Mucosa of descending colon (tissue), 3 donors: ENCODE measurements at places on chromosomes 2 and 18. TPM values are rescaled to one million over a fixed set of nuclear protein-coding genes. Genes with fewer than 3 reads are reported as not detected.
A peak's percentile ranks its signal among the peaks of the same experiment; 100 is the strongest.

GRCh38 chr2:152532241-152532640 lies 185.0 kb downstream of the PRPF40A start:
- no peak for DNase-seq

DNA sequence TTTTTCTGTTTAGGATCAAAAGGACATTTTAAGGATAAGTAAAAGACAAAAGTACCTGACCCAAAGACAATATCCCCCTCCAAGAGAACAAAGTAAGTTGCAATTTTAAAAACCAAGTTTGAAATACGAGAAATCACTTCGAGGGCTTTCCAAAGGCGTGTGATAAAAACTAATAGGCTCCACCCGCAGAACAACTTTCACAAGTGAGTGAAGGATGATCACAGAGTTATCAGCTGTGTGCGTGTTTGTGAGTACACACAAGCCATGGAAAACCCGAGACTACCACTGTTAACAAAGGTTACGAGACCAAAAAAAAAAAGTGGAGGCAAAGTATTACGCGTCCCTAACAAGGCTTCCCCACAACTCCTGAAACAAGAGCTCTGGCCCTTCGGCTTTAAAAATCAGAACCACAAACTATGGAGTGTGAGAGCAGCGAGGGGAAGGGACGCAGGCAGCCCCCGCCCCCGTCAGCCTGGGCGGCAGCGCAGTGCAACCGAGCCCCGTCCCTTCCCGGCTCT lies 719 bp downstream of the SMAD2 start:
- DNase-seq = peak; percentile 38

DNA sequence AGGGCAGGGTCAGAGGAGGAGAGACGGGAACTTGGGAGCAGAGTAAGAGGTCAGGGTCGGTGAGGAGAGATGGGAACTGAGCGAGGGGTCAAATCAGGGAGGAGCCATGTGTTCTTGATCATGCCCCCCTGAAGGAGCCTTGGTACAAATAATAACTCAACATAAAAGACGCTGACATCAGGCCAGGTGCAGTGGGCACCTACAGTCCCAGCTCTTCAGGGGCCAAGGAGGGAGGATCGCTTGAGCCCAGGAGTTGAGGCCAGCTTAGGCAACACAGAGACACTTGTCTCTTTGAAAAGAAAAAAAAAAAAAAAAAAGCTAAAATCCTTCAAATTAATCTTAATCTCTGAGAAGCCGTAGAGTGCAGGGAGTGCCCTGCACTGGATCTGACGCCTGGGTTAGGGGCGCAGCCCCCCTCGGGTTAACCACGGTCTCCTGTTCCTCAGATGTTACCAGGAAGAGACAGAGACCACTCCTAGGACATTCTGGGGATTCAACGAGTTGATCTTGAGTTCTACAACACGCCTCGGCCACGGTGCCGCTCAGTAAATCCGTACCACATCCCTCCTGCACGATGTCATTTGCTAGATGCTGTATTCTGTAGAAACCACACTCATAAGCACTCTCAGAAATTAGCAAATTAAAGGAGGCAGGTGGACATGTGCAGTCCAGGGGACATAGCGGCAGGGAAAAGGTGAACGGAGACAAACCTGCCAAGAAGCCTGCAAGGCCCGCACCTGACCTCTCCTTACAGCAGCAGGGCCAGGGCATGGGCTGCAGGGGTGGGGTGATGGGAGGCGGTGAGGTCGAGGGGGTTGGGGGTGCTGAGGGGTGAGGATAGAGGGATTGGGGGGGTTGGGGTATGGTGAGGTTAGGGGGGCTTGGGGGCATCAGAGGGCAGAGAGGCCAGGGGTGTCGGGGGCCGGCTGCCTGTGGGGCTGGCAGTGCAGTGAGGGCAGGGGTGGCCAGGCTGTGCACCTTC lies 29.2 kb downstream of the SLC66A2 start:
- DNase-seq = no peak

DNA sequence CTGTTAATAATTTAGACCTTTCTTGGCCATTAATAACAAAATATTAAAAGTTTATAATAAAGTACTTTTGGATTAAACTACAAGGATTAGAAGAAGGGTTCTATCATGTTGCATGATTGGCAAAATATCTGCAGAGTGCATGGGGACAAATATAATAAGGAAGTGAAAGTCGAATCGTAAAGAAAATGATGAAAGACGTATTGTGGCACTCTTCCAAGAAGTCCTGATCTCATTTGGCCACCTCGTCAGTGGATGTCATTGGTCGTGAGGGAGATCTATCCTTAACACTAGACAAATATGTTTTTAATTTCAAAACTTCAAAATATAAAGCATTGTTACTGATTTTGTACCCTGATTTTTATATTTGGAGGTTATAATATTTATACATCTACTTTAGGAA lies 197.7 kb upstream of the STON1 start:
- no peak for DNase-seq

DNA sequence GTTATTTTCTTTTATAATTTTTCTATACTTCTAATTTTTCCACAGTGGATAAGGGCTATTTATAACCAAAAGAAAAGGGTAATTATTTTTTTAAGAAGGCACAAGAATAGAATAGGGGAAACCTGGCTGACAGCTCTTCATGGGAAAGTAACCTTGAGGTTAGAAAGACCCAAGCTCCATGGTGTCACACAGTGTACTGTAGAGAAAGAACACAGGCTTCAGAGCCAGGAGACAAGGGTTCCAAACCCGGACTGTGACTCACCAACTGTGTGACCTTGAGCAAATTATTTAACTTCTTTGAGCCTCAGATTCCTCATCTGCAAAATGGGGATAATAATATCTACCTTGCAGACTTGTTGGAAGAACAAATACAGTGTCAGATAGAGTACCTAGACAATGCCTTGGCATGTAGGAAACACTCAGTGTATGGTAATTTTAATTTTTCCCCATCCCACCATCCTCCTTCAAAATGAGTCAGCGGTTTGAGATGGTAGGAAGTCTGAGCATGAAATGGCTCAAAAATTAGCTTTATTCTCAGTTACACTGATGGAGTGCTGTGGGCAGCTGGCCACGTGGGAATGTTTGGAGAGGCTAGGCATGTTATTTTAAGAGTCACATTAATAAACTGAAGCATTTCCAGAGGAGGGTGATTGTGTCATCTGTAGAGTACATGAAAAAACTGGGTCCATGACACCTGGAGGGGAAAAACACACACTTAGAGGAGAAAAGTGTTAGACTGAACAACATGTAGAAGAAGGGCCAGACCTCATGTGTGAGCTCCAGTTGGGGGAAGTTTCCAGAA lies 36.7 kb downstream of the TMEM37 start:
- DNase-seq = no peak

- no peak for DNase-seq
These were observed 6.9 kb upstream of the SLC11A1 start for GRCh38 chr2:218375212-218375611.

The MC2R gene
- not detected for total RNA-seq

The LOXL3 gene
- 4.4 TPM for total RNA-seq

GRCh38 chr2:177038787-177039484 lies 173.7 kb upstream of the HNRNPA3 start:
- no peak for DNase-seq
